KBM-7 (cell line): ENCODE measurements at places on chromosomes 12 and 14.

DNA sequence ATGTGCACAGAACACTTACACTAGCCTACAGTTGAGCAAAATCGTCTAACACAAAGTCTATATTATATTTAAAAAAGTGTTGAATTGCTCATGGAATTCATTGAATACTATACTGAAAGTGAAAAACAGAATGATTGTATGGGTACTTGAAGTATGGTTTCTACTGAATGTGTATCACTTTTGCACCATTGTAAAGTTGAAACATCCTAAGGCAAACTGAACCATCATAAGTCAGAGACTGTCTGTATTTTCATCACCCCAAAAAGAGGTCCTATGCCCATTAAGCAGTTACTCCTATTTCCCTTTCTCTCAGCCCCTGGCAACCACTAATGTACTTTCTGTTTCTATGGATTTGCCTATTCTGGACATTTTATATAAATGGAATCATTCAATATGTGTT is 4.4 kb upstream of the AMIGO2 start:
- DNase-seq = no peak

DNA sequence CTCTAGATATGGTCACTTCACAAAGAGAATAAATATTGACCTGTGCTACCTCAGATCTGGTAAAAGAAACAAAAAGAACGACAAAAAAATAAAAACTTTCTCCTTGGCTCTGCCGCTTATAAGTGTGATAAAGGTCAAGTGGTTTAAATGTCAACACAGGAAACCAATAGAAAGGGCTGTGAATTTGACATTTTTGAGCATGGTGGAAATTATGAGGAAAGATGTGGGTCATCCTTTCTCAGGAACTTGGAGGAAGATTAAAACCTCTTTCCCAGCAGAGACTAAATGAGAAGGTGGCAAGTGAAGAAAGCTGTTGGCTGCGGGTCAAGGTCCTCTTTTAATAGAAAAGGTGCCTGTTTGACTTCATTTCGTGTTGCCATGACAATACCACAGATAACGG is 28.2 kb downstream of the TESPA1 start:
- no peak for DNase-seq

DNA sequence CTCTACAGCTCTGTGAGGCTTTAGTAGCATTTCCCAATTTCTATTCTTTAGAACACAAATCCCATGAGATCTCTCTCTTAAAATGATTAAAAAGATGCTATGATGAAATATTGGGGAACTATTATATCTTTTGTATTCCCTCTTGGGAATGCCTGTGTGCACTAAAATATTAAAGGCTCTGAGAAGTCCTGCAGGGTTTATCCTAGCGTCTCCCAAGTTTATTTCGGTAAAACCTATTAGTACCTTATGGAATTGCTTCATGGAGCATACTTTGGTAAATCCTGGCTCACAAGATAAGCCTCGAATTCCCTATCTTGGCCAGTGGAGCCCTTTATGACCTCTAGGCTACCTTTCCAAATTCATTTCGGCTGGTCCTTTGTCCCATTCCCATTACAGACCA is 306.8 kb downstream of the VRK1 start:
- no peak for DNase-seq

- DNase-seq = no peak
Observed at GRCh38 chr14:75440733-75441477, 13.1 kb downstream of the JDP2 start.

DNA sequence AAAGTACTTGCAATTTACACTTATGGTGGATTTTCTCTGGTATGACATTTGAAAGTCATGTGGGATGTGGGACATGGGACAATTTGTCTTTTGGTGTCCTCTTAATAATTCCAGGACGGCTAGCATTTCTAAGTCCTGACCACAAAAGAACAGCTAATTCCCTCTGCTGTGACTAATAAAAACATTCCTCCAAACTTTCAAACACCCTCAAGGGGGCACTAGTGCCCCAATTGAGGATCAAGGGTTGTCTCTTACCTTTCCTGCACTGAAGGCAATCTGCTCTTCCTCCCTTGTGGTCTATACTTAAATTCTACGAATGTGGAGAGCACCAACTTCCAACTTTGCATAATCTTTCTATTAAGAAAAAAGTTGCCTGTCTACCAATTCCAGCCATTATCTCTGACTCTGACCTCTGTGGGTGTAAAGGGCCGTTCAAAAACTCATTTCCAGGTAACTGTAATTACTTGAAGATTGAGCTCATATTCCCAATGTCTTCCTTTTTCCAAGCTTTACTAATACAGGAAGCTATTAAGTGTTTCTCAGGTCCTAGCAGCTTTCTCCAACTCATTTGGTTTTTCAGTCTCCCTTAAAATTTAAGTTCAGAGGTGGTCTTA is 210.2 kb downstream of the PTPRO start:
- DNase-seq = peak; percentile 79

DNA sequence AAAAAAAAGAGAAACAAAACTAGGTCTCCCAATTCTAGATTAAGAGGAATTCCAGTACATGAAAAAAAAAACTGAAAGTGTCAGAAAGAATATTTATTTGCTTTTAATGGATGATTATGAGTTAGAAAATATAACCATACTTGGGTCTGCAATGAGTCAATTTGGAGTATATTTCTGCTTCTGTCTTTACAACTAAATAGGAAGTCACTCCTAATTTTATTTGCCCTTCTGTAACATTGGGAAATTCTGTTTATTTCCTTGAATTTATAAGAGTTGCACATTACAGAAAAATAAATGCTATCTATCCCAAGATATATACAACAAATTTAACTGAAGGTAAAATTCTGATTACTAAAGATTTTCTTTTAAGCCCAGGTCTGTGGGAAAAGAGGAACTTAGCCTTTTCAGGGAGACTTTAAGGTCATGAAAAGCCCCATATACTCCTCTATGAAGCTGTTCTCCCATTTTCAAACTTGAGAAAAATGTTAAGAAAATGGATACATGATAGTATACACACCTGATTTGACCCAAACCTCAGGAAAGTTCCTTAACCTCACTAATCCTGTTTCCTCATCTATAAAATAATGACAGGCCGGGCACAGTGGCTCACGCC is 7.2 kb downstream of the SINHCAF start:
- DNase-seq = peak; percentile 44

- peak; percentile 72 for DNase-seq
Observed at GRCh38 chr12:77925536-77926108, 94.9 kb downstream of the NAV3 start.

DNA sequence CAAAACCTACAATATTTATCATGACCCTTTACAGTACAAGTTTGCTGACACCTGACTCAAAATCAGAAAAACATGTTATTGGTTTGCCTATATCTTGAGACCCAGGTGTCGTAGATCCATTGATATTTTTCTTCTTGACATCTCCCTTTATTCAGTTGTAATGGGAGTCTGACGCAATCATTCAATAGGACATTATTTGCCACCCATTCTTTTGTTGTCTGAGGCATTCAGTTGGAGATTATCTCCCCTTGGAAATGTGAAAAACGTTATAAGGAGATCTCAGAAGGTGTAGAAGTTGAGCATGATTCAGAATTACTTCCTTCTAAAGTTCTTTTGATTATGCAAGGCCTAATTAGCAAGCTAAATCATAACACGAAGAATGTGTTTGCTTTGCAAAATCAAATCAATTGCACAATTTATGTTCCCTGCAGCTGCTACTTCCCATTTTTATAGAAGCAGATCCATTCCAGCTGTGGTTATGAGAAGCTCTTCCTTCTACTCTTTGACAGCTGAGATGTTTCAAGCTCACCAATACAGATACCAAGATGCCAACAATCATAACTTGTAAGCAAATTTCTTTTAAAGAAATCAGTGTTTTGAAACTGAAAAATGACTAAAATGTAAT is 228.2 kb upstream of the SYT1 start:
- peak; percentile 10 for DNase-seq

- DNase-seq = no peak
Observed at GRCh38 chr14:59429790-59430189, 35.4 kb downstream of the GPR135 start.

GRCh38 chr12:131311764-131312163 is 358.1 kb downstream of the ADGRD1 start:
- DNase-seq = no peak

DNA sequence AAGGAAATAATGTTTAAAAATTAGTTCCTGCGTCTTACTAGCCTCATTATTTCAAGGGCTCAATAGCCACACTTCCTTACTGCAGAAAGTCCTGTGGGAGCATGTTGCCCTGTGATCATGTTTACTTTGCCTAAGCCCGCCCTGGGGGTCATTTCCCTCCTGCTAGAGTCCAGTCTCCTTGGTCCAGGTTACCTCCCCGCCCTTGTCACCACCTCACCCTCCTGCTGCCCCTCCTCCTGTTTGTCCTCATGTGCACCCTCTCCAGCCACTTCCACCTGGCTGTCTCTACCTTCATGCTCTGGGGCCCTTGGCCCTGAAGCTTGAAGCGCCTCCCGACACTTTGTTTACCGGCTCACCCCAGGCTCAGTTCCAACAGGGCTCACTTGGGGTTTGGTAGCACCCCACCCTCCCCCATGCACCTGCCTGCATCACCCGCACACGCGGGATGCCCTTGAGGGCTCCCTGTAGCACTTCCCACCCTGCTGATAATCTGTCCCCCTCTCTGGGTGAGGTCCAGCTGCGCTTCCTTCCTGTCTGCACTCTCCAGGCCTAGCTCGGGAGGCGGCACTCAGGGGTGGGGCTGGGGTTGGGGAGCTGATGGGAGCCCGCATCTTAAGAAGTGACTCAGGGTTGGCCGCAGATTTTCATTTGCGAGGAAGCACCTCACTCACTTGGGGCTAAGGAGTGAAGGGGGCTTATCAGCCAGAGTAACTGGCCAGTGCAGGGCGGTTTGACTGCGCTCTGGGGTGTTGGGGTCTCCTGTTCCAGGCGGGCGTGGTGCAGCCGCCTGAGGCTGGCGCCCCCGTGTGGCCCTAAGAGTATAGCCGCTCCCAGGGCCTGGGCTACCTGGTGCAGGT is 40.1 kb downstream of the SMIM41 start:
- peak; percentile 54 for DNase-seq

DNA sequence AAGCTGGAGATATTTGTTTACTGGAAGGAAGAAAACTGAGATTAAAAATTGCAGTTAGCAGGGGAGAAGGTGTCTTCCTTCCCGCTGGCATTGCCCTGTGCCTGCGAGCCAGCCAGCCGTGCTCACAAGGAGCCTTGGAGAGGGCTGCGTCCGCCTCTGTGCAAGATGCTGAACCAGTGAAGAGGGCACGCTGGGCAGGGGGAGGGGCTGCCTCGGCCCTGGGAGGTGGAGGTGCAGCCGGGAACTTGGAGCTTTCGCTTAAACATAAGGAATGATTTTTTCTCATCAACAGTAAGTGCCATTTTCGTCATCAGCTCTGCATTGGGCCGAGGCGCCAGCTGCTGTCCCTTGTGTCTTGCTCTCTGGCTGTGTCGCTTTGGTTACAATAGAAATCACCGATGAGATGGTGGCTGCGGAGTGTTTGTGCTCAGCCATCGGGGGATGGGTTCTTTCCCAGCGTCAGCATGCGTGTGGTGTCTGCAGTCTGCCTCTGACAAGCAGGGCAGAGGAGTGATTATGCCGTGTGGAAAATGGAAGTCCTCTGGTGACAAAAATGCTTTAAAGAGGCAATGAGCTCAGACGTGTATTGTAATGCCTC is 97.3 kb downstream of the ESR2 start:
- DNase-seq = peak; percentile 47

GRCh38 chr14:76904100-76904739 is 78.0 kb downstream of the LRRC74A start:
- DNase-seq = no peak

GRCh38 chr12:100267603-100268281 is 765 bp downstream of the SCYL2 start:
- DNase-seq = peak; percentile 39

GRCh38 chr12:42015051-42015461 is 129.6 kb downstream of the GXYLT1 start:
- no peak for DNase-seq

DNA sequence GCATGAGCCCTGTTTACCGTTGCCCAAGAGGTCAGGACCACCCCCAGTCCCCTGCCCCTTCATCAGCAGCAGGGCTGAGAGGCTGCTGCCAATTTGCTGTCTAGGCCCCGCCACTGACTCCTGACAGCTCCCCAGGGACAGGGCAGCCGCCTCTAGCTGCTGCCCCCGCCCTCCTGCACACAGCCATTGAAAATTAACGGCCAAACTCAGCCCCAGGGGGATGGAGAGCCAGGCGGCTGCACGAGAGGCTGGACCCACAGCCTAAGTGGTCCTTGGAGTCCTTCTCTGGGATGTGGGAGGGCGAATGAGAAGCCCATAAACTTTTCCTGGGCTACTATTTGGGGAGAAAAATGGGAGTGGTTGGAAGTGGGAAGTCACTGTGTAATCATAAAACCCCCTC is 4.6 kb downstream of the FOXN4 start:
- DNase-seq = no peak

DNA sequence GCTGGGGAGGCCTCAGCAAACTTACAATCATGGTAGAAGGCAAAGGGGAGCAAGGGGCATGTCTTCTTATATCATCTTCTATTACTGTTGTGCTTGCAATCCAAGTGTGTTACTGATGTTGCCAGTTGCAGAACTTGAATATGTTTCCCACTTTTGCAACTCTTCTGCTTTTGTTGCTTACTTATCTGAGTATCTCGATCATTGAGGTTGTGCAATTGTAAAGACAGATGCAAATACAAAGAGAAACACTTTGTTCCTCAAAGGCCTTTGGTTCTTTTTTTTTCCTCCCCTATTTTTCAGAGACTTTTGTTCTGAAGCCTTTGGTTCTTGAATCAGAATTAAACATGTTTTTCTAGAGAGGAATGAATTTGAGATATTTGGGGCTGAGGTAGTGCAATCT is 3.7 kb upstream of the COX8C start:
- DNase-seq = peak; percentile 64

DNA sequence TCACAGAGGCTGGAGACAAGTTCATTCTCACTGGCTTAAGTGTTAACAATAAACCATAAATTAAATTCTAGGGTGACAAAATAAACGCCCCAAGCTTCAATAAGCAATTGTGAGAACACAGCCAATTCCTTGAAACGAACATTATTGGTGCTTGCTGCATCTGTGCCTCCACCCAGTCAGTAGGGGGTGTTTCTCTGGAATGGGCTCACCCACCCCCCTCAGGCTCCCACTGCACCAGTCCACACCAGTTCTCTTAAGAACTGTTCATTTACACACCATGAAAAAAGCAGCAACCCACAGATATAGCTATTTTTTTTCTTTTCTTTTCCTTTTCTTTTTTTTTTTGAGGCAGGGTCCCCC is 34.7 kb downstream of the CDC42BPB start:
- no peak for DNase-seq

DNA sequence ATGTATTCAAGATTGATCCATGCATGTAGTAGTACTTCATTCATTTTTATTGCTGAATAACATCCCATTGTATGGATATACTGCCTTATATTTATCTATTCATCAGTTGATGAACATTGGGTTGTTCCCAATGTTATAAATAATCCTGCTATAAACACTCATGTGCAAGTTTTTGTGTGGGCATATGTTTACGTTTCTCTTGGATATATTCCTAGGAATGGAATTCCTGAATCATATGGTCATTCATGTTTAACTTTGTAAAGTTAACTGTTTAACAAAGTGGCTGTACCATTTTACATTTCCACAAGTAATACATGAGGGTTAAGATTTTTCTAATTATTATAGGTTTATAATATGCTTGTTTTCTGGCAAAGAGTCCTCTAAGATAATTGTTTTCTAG is 1568.2 kb upstream of the SEL1L start:
- DNase-seq = no peak

GRCh38 chr14:92965281-92965680 is 42.3 kb downstream of the CHGA start:
- no peak for DNase-seq
